WTC11 (cell line): ENCODE measurements at places on chromosomes 1 and 21. TPM values are rescaled to one million over a fixed set of nuclear protein-coding genes. Genes with fewer than 3 reads are reported as not detected.

- no peak for DNase-seq
Observed at GRCh38 chr1:158833264-158833663, 2.1 kb downstream of the MNDA start.

DNA sequence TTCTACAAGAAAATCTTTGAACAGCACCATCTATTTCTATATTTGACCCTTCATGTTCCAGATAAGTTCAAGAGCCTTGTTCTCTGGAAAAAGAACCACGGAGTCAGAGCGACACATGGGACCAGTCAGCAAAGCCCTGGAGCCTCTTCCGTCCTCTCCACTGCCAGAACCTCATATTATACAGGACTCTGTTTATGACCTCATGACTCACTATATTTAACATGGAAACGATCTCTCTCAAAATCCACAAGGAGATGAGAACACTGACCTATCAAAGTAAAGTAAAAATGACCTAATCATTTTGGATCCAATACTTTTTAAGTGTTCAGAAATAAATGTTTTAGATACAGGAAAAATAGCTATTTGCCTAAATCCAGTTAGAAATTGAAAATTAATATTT is 124.6 kb upstream of the KRTAP19-8 start:
- DNase-seq, result no peak

DNA sequence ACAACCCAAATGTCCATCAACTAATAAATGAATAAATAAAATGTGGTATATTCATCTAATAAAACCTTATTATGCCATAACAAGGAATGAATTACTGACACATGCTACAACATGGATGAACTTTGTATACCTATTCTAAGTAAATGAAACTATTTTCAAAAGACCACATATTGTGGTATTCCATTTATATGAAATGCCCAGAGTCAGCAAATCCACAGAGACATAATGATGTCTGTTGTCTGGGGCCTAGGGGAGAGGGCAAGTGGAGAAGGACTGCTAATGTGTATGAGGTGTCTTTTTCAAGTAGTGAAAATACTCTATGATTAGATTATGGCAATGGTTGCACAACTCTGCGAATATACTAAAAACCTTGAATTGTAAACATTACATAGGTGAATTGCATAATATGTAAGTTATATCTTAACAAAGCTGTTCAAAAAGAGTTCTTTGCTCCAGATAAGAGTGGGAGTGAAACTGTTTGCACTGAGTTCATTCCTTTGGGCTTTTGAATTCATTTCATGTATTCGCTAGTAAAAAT is 464.2 kb downstream of the NUF2 start:
- no peak for DNase-seq

DNA sequence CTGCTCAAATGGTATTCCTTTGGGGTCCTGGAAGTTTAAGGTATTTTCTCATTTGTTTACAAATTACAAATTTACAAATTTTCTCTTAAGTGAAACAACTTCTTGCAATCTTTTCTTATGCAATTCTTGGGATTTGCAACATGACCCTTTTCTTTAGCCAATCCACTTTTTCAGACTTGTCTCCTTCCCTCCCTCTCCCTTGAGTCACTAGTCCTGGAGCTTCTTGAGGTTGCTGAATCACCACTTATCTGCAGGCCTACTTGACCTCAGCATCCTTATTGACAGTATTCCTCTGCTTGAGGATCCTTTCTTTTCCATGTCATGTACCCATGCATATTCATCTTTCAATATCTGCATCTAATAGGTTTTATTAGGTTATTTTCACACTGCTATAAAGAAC is 302.8 kb upstream of the ADAMTS5 start:
- no peak for DNase-seq

DNA sequence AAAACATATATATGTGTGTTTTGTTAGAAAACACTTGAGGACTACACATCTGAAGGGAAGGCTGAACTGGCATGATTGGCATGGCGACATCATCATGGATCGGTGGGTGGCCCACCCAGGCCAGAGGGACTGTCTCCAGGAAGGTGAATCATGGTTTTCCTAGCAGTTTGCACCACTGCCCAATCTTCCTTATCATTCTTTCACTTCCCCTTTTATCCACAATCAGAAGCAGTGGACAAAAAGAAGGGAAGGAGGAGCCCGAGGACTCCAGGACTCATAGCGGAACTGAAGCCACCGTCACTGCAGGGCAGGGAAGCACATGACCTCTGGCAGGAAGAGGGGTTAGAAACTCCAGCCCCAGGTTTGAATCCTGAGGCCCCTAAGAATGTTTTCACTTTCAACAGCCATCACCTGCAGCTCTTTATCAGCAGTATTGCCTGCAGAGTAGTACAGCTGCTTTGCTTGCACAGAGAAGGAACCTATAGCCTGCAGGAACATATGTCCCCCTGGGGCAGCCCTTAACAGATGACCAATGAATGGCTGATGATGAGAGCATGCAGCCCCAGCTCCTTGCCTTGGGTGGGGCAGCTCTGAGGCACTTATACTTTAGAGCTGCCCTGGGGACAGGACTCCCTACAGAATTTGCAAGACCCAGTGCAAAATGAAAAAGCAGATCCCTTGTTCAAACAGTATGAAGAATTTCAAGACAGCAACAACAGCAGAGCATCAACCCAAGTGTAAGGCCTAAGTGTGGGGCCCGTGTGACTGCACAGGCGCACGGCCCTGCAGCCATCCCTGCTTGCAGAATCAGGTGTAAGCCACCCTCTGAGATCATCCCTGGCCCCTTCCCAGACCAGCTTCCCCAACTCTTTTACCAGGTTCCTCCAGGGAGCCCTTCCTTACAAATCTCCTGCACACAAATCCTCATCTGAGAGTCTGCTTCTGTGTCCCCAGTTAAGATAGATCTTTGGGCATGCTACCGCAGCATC is 241.8 kb upstream of the IRF2BP2 start:
- DNase-seq, result no peak

DNA sequence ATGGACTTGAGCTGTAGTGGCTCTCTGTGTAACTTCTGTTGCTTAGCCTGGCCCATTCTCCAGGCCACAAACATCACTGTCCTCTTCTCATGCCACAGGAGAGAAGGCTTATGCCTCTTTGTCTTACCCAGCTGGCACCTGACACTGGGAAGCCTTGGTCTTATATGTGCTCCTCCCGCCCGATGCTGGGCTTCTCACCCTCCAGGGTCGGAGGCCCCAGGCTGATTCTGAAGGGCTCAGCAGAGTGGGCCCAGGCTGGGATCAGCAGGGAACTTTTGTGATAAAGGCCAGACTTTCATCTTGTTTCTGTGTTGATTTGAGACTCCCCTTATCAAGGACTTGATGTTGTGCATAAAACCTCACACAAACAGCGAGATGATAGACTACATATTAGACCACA is 29.8 kb downstream of the TRPM2 start:
- DNase-seq, result no peak

DNA sequence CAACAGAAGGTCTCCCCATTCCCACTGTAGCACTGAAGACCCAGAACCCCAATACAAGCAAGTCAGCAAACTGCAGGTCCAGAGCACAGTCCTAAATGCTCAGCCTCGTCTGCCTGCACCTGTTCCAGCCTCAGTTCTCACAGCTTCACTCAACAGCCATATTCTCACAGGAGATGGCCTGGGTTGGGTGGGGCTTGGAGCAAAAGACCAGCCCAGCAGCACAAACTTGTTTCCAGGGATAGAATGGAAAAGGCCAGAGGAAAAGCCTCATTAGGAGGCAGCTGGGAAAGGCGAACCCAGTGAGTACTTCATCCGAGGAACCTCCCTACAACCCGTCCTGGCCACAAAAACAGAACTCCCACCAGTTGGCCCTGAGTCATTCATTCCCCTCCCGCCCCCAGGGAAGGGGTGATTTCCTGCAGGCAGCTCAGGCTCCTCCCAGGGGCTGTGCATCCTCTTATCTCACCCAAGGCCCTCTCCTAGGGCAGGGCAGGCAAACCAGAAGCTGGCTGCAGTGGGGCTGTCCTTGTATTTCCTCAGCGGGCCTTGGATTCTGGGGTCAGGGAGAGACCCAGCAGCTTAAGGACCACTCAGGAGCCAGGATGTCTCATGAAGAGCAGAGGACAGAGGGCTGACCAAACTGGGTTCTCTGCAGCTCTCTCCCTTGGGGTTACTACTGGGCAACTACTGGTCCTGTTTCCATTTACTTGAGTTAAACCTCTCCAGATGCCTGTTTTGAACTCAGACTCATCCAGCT is 7.4 kb upstream of the MPL start:
- peak; percentile 31 for DNase-seq

DNA sequence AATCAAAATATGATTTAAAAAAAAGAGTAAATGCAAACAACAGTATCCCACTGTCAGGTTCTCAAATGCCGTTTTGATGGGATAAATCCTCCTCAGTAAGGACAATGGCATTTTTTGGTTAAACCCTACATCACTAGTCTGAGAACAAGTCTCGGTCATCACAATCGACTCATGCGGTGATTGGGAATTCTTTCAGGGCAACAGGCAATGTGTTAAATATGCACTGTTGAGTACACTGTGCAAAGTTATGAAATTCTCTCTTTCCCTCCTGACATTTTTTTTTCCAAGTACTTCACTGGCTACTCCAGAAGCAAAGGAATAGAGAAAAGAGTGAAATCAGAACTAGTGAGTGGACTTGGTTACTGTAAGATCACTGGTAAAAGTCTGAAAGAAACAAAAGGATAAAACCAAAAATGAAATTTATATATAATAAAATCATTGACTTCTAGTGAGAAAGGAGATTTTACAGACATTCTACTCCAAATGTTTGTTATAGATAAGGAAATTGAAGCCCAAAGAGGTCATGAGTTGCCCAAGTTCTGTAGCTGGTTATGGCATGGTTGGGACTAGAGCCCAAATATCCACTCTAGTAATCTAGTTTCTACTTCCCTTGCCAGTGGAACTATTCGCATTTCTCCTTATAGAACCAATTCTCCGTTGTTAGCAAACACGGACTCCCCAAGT is 111.3 kb downstream of the TGFBR3 start:
- DNase-seq, result no peak

The PDC gene
- total RNA-seq, result not detected in 3 replicates

DNA sequence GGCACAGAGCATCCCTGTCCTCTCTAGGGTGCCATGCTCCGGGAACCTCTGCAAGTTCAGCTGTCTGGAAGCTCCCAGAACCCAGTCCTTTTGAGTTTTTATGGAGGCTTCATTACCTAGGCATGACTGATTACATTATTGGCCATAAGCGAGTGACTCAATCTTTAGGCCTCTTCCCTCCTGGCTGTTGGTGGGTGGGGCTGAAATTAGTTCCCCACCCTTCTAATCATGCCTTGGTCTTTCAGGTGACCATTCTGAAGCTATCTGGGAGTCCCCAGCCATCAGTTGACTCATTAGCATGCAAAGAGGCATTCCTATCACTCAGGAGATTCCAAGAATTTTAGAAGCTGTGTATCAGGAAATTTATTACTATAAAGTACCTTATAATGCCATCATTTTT is 46.6 kb downstream of the WLS start:
- no peak for DNase-seq

GRCh38 chr1:54499360-54500106 is 48.5 kb upstream of the ACOT11 start:
- peak; percentile 59 for DNase-seq

- no peak for DNase-seq
Observed at GRCh38 chr1:58695206-58695605, 4.7 kb downstream of the MYSM1 start.

DNA sequence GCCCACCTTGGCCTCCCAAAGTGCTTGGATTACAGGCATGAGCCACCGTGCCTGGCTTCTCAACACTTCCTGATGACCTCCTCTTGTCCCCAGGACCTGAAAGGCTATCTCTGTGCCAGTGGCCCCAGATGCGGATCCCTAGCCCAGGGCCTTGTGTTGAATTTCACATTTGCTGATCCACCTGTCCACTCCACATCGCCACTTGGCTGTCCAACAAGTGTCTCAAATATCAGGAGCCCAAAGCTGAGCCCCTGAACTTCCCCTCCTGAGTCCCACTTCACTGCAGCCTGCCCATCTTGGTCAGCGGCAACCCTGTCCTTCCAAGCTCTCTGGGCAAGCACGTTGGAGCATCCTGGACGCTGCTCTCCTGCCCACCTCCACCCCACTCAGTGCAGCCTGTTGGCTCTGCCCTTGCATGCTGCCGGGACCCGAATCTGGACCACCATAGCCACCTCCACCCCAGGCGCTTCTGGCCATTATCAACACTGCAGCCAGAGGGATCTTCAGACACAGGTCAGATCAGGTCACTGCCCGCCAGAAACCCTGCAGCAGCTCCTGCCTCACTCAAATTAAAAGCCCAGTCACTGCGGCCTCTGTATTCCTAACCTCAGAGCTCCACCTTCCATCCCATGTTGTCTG is 352.5 kb upstream of the VAMP3 start:
- DNase-seq, result peak; percentile 3

GRCh38 chr1:225446595-225446960 is 18.7 kb upstream of the LBR start:
- no peak for DNase-seq
